Iris pigment epithelial cell (primary cell): ENCODE measurements at places on chromosomes 4 and X.

GRCh38 chrX:16882169-16882568 is 12.0 kb upstream of the RBBP7 start:
- DNase-seq, result peak; percentile 21

DNA sequence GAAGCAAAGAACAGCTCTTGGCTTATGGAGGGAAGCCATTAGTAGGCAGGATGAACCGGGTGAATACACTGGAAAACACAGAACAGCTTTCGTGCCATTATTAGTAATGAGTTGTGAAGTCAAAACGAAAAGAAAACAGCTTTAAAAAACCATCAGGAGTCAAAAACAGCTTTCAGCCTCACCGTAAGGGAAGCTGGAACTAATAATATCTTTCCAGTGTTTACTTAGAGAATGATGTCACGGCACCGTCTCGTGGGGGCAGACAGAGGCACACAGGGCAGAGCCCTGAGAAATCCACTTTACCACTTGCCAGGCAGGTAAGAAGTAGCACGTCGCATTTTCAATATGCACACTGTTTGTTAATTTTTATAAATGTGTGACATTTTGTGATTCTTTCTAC is 37.9 kb upstream of the HMX1 start:
- no peak for DNase-seq

GRCh38 chr4:2412534-2412884 is 5.9 kb downstream of the ZFYVE28 start:
- no peak for DNase-seq

DNA sequence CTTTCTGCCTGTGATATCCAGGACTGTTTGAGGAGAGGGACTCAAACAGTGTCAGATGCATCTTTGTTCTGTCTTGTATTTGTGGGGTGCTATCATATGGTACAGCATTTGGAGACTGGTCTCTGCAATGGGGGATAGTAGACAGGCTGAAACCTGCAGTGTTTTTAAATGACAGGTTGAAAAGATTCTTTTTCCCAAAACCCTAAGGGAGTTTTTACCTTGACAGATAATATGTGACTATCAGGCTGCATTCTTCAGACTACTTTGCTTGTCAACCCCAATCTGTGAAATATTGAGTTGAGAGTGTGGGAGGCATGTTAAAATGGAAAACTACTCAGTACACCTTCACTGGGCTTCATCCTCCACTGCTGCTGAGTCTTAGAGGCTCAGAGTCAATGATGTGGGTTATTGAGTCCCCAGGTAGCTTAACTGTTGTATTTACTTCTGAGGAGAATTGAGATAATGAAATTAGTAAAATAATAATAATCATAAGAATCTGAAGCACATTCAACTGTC is 274.9 kb downstream of the GASK1B start:
- DNase-seq, result no peak

DNA sequence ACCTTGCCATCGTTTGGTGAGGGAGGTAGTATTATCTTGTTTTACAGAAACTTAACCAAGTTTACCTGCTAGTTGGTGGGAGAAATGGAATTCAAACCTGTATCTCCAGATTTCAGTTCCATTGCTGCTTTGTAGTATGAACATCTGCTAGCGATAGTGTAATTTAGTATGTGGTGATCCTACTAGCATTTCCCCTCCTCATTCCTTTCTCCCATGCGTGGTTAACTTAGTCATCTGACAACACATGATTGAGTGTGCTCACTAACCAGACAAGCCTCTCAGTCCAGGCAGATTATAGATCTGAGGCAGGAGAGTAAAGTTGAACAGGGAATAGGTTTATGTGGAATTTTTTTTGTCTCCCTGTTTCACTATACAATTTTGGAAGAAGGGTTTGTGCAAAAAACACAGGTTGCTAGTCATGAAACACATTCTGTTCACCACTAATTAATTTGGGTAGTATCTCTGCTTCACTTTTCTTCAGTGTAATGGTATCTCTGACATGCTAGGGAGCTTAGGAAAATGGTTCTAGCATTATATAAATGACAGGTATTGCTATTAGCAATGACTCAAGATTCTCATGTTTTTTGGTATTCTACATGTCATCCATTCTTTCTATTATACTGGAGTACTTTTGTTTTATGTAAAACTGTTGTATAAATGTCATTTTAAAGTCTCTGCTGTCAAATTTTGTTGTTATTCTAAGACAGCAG is 21.7 kb downstream of the RBPJ start:
- peak; percentile 93 for DNase-seq

DNA sequence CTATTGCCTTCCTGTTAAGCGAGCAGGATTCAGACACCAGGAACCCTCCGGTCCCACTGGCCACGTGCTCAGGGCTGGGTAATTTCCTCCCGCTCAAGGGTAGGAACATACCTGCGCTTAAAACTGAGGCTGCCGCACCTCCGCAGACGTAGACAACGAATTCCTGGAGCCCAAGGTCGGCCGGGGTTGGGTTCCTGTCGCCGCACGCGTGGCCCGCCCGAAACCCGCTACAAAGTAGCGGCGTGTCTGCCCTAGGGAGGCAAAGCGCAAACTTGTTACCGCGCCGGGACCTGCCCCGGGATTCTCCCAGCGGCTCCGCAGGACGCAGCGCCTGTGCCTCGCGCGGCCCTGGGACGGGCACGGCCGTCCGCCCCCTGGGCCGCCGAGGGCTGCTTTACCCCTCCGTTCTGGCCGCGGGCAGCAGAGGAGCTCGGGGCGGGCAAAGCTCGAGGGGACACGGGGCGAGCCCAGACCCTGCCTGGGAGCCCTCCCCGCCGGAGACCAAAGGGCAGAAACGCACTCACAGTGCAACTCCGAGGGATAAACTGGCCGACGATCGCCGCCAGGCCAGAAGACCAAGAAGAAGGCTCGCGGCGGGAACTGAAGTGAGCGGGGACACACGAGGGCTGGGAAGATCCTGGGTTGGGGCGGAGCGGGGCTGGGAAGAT is at the start of gene ERVMER34-1:
ERVMER34-1 (minus strand) TSS at position 607 of the 668 bp plus-strand sequence. CDS start 5,905 bp downstream, outside the sequence.
- DNase-seq, result peak; percentile 10

GRCh38 chr4:114287079-114287696 is 307.7 kb upstream of the ARSJ start:
- no peak for DNase-seq

GRCh38 chr4:73744203-73744602 is 3.8 kb downstream of the CXCL8 start:
- no peak for DNase-seq

GRCh38 chr4:186726426-186727168 is 2.9 kb upstream of the FAT1 start:
- DNase-seq, result peak; percentile 86

GRCh38 chr4:98794565-98795205 is 134.2 kb downstream of the EIF4E start:
- peak; percentile 78 for DNase-seq

DNA sequence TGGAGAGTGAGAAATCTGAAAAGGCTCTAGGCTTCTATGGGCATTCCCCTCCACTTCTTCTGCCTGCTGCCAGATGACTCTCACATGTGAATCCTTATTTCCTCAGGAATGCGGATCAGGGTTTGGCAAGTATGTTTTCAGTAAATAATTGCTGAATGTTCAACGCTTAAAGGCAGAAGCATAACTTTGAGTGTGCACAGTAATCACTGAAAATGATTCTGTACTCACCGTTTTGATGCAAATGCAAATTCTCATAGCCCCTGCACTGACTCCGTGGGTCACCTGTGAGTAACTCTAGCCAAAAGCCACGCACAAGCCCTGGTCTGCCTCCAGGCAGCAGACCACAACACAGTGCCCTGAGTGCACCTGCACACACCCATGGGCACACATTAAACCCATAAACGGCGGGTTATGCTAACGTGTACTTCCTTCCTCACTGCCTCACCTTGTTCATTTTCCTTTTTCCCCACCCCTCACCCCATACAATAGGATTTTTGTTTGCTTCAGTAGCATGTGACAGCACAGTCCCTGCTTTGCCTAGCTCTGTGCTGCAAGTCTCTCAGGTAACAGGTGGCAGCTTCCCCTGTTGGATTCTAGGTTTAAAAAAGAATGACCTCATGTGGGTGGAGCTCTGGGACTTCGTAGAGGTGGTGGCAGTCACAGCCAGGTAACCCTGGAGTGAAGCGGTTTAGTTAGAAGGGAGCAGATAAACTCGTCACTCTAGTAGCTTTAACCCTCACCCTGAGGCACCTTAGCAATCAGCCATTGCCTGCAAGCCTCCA is at the start of gene ARHGEF38:
ARHGEF38 (plus strand) TSS at position 656 of the 782 bp plus-strand sequence. CDS start 146 bp downstream, outside the sequence.
- peak; percentile 45 for DNase-seq

DNA sequence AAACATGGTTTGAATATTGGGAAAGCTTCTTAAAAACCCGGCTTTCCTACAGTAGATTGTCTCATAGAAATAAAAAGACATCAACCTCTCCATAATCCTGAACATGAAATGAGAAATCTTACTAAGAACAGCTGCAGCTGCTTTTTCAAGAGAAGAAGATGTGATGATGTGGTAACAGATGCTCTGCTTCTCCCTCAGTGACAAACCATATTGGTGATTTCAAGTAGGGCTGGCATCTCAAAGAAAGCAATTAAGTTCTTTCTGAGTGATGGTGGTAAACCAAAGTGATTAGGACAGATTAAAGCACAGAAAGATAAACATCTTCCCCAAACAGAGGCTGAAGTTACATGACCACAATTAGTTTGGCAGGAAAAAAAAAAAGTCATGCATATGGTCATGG is 1477.7 kb downstream of the RAPGEF2 start:
- DNase-seq, result no peak

DNA sequence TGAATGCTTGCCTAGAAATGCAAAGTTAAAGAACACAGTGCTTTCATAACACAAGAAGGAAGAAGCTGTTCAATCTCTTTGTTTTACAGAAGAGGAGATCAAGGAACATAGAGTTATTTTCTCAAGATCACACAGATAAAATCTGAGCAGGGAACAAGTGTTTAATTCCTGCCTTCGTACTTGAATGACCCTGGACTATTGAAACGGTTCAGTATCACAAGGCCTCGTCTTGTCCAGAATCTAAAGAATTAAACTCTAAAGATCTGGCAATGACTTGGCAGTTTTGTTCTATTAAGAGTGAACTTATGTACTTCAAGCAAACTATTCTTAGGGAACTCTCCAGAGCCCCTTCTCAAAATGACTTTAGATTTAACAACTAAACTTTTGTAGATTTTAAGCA is 97.7 kb downstream of the ANXA5 start:
- DNase-seq, result peak; percentile 6

GRCh38 chr4:182969651-182970279 is 52.6 kb upstream of the DCTD start:
- DNase-seq, result no peak

DNA sequence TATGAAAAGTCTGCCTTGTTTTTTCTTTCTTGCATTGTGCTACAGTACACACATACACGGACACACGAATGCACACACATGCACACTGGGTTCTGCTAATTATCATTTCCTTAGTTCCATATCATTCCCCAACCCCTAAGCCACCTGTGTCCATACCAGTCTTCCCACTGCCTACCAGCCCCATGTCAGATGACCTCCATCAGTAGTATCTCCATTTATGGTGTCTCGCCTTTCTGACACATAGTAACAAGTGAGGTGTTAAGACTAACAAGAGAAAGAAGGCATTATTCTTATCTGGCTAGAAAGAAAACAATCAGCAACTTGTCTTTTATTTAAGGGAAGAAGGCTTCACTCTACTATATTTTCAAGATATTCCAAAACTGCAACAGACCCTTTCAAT is 67.1 kb downstream of the SNCA start:
- DNase-seq, result no peak

DNA sequence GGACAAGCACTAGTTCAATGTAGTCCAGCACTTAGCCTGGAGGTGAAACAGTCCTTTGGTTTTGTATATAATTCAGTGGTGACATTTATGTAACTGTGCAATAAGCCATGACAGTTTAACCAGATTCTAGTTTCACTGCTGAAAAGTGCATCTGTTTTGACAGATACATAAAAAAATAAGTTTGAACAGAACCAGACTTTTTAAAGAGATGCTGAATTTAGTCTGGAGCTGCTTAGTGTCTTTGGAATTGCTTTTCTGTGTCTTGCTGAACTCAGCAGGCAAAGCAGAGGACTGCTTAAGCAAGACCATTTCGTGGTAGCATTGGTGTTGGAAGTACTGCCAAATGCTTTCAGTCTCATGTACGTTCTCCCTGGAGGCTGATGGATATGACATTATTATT is 393.5 kb downstream of the MAPK10 start:
- peak; percentile 41 for DNase-seq

GRCh38 chrX:28491941-28492340 is 95.3 kb upstream of the IL1RAPL1 start:
- DNase-seq, result peak; percentile 7

- no peak for DNase-seq
Measured at GRCh38 chr4:55498051-55498450, 48.7 kb downstream of the CLOCK start.

DNA sequence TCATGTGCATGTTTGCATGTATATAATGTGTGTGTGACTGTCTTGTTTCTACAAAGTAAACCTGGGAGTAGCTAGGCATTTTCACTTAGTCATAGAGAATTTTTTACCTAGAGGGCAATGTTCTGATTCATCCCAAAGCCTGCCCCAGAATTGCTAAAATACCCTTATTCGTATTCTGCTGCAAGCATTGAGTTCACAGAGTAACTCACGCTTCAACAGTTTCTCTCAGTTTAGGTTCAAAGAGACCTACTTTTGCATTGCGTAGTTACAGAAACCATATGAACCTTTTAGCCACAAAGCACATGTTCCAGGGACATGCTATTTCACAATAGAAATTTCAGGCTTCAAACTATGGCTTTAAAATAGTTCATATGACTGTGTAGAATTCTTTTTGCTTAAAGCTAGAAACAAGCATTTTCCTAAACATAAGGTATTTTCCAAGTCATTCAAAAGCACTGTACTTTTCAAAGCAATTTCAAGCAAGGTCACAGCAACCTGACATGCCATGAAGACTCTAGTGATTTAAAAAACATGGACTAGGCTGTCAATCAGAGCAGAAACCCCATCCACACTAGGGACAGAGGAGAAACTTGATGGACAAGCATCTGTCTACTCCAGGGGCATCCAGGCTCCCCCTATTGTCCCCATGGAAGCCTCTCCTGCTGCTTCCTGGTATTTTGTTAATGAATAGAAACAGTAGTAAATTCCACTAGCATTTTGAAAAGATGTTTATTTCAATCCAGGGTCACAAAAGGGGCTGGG is 81.5 kb upstream of the MAPK10 start:
- DNase-seq, result peak; percentile 54

DNA sequence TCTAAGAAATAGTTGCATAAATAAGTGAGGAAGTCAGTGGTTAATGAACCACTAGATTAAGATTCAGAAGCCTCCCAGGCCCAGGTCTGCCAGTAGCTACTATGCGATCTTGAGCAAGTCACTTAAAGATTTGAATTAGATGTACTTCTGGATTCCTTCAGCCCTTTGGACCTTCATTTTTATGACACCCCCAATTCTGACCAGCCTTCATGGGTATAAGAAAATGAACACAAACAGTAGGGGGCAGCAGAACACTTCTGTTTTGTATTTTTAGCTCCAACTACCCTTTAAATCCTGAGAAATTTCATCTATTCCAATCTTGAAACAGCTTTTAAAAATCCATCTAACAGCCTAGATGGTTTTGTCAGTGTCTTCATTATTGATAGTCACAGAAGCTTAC is 19.0 kb downstream of the TMEM47 start:
- peak; percentile 52 for DNase-seq

GRCh38 chr4:2765832-2766526 is 9.8 kb upstream of the TNIP2 start:
- DNase-seq, result no peak
